ENCODE measurements at places on chromosomes 6 and 20.

DNA sequence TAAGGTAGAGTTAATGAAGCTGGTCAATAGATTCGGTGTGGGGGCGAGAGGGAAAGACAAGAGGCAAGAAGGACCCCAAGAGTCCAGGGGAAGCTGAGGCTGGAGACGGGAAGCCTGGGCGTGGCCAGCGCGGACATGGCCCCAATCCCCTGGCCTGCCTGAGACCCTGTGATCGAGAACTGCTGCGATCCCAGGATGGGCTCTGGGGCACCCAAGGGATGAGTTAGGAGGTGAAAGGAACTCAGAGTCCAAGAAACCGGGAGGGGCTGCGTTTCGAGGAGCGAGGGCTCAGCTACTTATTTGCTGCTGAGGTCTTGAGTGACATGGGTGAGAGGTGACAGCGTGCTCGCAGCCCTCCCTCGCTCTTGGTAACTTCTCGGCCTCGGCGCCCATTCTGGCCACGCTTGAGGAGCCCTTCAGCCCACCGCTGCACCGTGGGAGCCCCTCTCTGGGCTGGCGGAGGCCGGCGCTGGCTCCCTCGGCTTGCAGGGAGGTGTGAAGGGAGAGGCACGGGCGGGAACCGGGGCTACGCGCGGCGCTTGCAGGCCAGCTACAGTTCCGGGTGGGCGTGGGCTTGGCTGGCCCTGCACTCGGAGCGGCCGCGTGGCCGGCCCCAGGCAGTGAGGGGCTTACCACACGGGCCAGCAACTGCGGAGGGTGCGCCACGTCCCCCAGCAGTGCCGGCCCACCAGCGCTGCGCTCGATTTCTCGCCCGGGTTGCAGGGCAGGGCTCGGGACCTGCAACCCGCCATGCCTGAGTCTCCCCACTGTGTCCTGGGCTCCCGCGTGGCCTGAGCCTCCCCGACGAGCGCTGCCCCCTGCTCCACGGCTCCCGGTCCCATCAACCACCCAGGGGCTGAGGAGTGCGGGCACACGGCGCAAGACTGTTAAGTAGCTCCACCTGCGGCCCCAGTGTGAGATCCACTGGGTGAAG, 58.2 kb downstream of the IRF4 start:
- no peak for DNase-seq

DNA sequence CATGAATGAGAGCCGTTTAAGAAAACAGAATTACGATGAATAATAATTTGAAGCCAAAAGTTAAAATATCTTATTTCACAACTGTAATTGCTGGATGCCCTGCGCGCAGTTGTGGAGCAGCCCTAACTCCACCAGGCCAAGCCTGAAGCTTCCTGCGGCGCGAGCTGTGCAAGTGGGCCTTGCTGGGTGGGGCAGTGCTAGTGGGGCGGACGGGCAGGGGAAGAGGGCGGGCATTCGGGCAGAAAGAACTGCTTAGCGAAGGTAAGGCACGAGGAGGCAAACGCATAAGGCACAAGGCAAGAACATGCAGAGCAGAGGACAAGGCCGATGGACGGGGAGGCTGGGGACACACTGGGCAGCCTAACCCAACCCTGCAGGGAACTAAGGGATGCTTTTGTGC, 2.3 kb downstream of the HLA-DQB2 start:
- no peak for DNase-seq

DNA sequence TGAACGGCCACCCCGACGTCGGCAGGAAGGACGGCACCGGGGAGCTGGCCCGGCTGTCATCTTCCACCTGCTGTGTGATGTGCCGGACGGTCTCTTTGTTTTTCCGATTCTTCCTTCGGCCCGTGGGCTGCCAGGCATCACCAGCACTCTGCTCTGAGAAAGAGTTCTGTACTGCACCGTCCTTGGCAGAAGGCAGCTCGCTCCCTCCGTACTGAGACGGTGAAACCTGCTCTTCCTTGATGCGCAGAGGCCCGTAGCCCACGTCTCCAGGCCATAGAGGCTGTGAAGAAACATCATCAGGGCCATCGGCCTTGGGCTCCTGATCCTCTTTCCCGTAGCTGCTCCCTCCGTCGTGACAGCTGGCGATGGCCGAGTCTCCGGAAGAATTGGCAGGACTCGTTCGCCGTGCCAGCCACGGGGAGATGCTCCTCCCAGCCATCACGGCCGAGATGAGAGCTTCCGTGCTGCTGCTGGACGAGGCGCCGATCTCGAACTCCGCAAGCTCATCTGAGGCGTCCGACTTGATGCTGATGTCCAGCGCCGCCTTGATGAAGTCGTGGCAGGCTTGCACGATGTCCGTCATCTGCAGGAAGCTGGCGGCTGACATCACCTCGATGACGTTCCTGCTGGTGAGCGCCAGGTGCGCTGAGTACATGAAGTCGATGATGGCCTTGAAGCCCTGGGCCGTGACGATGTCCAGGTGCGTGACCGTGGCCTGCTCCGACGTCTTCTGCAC, 41.1 kb downstream of the ZBTB46 start:
- DNase-seq = no peak

DNA sequence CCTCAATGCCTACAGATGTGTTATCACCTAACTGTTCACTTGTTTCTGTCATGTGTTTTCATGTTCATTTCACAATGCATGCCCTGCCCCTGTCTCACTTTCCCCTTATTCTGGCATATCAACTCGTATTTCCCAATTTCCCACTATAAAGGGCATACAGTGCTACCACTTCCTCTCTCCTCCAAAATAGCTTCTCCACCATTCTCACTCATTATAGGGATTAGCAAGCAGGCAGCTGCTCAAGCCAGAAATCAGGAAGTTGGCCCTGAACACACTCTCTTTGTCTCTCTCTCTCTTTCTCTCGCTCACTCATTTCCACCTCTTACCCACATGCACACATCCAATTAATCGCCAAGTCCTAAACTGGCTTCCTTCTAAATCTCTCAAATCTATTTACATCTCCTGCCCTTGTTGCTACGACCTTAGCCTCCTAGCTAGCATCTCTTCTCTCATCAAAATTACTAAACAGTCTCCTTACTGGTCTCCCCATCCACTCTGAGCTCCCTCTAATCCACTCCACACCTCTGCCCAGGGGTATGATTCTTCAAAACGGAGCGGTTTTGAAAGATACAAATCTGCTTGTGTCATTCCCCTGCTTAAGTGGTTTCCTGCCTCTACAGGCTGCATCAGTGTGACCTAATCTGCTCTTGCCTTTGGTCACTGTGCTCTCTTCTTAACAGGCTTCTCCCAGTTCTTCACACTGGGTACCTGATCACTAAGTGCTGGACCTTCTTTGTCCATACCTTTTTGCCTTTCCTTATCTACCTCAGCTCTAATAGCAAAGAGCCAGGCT, 196.2 kb downstream of the BTBD9 start:
- no peak for DNase-seq

GRCh38 chr6:105424175-105424783, 21.4 kb upstream of the PREP start:
- DNase-seq = peak; percentile 24

- DNase-seq = no peak
Measured at GRCh38 chr6:136446579-136447187, 103.5 kb downstream of the MAP7 start.

Data from LoVo (cell line).